Stimulated activated CD4-positive, alpha-beta T cell treated with anti-CD3 and anti-CD28 coated beads, Interleukin-4, amount 100 ng/mL, for 24 hours (primary cell): ENCODE measurements at places on chromosomes 11 and 22.

- DNase-seq = no peak
Observed at GRCh38 chr11:66294626-66295620, 3.2 kb downstream of the TMEM151A start.

DNA sequence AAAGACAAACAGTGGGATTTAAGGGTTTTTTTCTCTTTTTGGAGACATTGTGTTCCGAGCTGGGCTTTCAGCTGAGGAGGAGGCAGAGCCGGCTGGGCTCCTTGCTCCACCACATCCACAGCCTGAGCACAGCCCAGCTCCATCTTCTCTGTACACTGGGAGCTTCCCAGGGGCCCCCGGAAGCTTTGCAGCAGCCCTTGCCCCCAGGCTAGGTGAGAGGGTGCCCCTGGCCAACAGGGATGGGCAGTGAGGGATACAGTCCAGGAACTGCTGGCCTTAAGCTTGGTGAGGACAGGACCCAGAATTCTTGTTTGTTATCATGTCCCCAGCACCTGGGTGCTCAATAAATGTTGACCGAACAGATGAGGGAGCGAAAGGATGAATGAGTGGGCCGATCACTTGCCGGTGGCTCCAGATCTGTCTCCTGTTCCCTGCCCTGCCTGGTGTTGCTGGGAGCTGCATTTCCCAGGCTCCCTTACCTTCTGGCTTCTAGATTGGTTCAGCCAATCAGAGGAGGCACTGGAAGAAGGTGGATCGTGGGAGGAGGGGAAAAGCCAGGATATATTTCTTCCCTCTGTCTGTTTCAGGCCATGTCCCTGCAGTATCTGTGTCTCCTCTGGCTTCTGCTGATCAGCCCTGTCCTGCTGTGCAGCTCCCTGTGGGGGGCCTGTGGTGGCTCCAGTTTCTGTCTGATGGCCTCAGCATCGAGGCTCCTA is 26.5 kb upstream of the NECTIN1 start:
- DNase-seq = no peak

DNA sequence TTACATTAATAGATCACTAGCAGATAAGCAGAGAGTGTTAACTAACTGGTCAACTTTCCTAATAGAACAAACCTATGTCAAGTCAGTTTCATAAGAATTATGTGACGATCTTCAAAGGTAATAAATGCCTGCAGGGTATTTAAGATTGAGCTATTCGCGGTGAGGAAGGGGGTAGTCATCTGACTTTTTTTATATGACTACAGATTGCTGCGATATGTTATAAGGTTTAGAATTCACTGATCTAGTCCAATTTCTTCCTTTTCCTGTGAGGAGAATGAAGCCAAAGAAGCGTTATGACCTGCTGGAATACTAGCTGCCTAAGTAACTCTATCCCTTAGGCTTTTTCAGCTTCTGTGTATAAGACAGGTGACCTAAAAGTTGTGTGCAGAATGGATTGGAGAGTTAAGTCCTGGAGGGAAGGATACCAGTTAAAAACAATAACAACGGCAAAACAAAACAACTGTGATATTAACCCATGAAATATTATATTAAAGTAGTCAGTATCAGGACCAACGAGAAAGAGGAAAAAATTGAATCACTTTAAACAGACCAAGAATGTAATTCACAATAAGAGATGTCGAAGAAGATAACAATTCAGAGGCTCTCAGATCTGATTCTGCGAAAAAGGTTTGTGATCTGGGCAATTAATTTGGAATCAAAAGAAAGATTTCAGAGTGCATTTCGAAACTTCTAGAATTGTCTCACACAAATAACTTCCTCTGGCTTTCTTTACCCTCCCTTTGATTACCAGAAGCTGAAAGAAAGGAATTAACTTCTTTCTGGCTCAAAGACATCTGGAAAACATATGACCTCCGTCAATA is 630 bp downstream of the CASP4 start:
- no peak for DNase-seq

DNA sequence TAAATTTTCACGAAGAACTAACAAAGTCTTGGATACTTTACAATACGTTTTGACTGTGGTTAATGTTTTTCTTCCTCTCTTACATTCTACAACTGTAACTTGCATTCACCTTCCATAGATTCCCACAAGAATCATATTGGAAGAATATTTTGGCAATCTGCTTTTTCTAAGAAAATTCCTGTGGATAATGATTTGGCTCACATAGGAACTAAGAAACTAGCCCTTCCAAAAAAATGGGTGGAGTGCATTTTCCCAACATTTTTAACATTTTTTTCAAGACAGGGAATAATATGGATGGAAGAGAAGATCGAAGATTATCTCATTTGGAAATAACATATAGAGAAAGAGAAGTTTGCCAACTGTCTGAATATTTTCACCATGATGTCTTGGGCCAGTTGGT is 256.9 kb upstream of the POU2AF2 start:
- DNase-seq = no peak

DNA sequence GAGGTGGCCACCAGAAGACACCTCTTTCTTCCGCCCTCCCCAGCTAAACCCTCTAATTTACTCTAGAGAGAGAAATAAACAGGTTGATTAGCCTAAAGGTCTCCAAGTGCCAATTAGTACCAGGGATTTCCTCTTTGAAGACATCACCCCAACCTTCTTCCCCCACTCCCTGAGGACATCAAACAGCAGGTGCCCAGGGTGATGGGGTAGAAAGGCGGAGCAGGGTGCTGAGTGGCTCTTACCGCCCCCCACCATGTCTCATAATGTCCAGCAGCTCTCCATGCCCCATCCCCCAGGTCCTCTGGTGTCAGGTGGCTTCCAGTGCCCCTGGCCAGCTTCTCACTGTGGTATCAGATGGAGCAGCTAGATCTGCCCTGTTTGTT is 5.3 kb upstream of the GNAZ start:
- no peak for DNase-seq

DNA sequence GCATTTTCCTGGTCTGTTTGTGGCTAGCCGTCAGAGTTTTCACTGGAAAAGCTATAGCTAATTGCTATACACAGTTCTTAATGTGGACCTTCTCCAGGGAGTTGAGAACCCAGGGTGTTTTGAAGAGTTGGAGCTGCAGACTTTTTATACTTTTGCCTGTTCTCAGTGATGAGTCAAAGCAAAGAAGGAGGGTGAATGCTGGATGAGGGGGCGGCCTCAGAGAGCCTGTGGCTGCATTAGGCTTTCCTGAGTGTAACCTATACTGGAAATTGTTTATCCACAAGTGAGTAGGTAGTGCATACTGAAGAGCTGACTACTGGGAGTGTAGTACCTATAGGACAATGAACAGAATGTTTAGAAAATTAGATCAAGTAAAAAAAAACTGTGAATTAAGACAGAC is 79.7 kb upstream of the HORMAD2 start:
- DNase-seq = peak; percentile 11

DNA sequence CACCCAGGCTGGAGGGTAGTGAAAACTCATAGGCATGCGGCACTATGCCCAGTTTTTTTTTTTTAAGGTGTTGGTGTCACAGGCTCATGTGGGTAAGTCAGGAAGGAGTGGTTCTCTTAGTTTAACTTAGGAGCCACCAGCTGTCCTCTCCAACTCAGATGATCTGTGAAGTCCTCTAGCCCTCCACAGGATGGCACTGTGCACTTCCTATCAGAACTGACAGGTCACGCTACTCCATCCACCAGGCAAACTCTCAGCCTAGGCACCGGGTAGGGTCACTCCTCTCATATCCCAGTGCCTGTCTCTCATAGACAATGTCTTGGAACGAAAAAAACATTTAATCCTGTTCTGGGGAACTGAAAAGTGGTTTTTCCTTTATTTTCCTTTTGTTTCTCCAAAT is 16.5 kb downstream of the NAP1L4 start:
- peak; percentile 50 for DNase-seq

- DNase-seq = no peak
Observed at GRCh38 chr22:46607483-46608114, 12.6 kb upstream of the GRAMD4 start.

DNA sequence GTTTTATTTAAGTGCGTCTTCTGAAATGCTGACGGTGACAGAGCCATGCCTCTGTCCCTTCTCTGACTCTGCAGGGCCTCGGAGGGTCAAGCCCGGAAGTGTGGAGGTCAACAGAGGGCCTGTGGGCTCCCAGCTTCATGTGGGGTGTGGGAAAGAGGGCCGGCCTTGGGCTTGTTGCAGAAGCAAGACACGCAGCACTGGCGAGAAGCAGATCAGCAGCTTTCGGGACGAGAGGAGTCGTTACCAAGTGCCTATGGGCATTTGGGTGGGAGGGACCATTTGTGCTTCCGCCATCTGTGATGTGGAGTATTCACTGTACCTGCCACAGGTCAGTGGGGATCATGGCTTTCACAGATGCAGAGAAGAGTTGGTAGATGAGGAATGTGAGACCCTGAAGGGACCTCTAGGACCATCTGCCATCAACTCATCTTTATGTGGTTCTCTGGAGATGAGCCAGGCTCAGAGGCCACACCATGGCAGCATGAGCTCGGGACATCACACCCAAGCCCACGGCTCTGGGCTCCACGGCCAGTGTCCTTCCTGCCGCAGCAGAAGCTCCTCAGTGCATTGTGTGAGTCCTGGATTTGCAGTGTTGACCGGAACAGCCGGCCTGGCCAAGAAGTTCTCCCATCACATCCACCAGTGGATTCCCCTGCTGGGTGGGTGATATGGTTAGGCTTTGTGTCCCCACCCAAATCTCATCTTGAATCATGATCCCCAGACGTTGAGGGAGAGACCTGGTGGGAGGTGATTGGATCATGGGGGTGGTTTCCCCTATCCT is 590.7 kb downstream of the TBC1D22A start:
- no peak for DNase-seq

- no peak for DNase-seq
Observed at GRCh38 chr11:74895340-74896116, 53.4 kb downstream of the XRRA1 start.

GRCh38 chr11:84250834-84251613 is 964.9 kb upstream of the CCDC90B start:
- no peak for DNase-seq

GRCh38 chr11:9002920-9003572 is 755 bp downstream of the NRIP3 start:
- peak; percentile 25 for DNase-seq

DNA sequence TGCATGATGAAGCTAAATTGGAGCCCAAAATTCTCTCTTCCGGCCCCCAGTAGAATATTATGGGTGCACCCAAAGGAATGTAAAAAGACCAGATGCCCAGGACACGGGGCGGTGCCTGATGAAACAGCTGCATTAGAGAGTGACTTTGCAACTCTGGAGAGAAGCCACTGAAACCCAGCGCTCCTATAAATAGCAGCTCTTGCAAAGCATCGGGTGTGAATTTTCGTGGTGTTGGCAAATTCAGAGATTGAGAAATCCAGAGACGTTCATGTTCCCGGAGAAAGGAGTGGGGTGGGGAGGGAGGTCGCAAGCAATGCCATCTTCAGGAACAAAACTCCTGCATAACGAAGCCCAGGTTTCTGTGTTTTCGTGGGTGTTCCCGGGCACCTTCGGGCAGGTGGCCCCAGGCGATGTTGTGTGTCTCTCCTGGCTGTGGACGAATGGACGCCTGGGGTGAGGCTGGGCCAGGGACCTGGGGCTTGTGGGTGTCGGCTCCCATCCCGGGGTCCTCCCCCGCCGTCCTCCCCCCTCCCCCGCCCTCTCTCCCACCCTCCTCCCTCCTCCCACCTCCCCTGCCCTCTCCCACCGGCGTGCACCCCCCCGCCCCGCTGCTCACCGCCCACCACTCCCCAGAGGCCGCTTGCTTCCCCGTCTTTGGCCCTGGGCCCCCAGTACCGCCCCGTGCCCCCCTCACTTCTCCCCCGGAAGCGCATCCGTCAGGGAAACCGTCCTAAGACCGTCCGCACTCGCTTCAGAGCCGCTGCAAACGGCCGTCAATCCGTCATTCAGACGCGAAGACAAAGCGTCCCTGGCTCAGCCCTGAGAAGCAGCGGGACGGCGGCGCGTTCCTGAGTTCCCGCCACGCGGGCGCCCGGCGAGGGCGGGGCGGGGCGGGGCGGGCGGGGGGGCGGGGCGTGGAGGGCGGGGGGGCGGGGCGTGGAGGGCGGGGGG is 26.7 kb upstream of the TOLLIP start:
- peak; percentile 56 for DNase-seq

DNA sequence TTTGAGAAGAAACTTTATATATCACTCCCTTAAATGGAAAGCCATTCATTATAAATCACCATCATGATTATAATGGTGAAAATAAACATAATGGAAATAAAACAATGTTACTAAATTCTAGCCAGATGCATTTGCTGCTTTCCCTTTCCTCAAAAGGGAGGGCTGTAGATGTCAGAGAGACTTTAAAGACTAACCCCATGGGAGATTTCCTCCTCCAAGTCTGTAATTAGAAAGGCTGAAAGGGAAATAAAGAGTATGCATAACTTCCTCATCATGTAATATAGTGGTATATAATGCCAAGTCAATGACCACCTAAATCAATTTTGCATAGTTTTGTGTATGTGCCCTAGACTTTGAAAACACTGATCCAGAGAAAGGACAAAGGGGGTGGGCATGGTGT is 6.4 kb downstream of the CD6 start:
- no peak for DNase-seq

DNA sequence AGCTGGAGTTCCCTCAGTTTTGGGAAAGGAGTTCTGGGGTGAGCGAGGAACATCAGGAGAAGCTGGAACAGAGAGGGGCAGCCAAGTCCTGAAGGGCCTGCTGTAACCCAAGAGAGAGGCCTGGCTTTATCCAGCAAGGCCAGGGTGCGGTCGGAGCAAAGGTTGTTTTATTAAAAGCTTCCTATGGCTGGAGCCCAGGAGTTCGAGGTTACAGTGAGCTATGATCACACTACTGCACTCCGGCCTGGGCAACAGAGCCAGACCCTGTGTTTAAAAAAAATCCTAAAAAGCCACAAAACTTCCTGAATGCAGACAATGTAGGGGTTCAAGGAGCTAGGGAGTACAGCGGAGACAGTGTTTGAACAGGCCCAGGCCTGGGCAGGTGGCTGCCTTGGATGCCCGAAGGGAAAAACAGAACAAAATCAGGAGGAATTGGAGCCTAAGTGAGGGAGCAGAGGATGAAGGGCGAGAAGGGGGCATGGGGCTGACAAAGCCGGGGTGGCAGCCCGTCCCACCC is 22.2 kb upstream of the MALAT1 start:
- no peak for DNase-seq

GRCh38 chr22:44333847-44334635 is 21.3 kb upstream of the SHISAL1 start:
- DNase-seq = no peak

GRCh38 chr11:16099343-16099900 is 256.9 kb downstream of the SOX6 start:
- DNase-seq = no peak
